SW 1271 (cell line): ENCODE measurements at places on chromosomes 1 and 21.

DNA sequence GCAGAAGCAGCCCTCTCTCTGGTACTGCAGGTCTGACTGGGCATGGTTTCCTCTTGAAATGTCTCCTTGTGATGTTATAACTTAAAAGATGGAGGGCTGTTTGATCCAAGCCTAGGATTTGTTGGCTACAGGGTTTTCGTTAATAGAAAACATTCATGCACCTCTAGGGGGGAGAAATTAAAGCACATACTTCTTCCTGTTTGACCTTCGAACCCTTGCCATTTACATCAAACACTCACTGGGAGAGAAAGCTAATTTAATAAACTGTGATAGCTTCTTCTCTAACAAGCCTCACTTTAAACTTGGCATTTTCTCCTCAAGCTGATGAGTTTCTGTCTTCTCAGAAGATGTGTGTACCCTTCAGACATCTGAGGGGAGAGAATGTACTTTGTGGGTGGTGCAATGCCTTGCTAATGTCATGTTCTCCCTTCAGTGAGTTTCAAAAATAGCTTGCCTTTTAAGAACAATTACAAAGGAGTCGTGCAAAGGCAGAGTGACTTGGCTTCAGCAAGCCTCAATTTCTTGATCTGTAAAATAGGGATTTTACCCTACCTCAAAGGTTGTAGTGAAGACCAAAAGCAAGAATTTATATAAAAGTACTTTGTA is 20.4 kb downstream of the CACHD1 start:
- no peak for DNase-seq

- no peak for DNase-seq
These were observed 8.1 kb downstream of the NIBAN1 start for GRCh38 chr1:184965944-184966860.

DNA sequence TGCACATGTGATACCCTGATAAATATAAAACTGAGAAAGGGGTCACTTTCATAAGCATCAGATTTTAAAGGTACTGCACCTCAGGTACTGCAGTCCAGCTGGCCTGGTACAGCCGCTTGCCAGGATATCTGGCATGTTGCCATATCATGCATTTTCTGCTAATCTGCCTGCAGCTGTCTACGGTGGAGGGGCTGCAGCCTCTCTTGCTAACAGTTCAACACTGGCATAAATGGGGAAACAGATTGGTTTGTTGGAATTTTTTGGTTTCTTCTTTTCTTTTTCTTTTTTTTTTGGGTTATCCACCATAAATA is 71.5 kb downstream of the MIS18A start:
- DNase-seq, result no peak

GRCh38 chr21:46079352-46080170 is 18.4 kb upstream of the COL6A2 start:
- no peak for DNase-seq

DNA sequence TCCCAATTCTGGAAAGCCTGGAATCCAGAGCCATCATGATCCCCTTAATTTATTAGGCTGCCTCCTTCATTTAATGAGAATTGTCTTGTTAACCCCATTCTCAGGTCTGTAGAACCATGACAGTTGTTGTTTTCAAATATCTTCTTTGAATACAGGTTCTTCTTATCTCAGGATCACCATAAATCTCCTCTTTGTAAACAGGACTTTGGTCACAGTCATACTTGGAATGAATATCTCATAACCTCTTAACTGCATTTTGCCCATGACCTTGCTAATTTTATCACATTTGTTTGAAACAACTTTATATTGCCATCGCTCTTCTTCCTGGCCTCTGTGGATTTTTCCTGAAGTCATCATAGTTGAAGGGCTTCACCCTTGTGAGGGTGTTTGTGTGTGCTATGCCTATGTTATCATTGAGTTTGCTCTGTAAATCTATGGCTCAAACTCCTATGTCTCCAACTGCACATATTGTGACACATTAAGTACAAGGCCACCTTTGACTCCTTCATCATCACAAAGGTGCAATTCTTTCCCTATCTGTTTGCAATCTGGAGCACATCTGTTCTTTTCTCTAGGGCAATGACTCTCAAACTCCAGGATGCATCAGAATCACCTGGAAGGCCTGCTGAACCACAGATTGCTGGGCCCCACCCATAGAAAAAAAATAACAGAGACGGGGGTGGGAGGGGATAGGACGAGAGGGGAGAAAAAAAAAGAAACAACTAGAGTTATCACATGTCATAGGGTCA is 54.2 kb downstream of the FCRL5 start:
- no peak for DNase-seq

DNA sequence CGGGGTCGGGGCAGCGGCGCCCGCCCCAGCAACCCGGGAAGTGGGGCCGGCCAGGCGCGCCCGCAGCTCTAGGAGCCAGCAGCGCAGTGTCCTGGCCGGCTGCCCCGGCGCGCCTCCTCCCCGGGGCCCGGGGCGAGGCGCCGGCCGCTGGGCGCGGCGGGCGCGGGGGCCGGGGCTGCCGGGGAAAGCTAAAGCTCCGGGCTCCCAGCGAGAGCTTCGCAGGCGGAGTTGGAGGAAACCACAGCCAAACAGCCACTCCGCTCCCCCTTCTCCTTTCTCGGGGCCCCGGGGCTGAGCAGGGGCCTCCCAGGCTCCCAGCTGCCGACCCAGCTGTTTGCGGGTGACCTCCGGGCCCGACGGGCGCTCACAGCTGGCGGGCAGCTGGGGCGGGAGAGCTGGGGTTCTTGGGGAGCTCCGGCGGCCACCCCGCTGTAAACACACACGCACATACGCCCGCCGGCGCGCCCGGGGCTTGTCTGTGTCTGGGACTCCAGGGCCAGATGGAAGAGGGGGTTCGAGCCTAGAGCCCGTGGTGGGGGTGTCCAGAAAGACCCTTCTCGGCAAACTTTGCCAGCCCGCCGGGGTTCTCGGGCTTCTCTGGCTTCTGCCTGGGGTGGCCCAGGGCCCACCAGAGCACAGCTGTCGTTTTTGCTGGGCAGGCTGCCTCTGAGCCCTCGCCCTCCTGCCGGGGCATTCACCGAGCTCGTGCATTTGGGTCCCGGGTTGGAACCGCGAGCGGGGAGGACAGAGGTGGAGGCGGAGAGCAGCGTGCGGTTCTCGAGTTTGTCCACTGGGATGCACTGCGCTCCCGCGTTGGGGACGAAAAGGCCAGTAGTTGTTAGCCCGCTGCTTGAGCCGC is 1.5 kb downstream of the AJAP1 start:
- DNase-seq, result peak; percentile 33

- DNase-seq, result peak; percentile 40
These were observed 534 bp downstream of the SLC6A9 start for GRCh38 chr1:44030605-44031251.

- no peak for DNase-seq
These were observed 34.0 kb upstream of the MAGOH start for GRCh38 chr1:53272349-53272748.

DNA sequence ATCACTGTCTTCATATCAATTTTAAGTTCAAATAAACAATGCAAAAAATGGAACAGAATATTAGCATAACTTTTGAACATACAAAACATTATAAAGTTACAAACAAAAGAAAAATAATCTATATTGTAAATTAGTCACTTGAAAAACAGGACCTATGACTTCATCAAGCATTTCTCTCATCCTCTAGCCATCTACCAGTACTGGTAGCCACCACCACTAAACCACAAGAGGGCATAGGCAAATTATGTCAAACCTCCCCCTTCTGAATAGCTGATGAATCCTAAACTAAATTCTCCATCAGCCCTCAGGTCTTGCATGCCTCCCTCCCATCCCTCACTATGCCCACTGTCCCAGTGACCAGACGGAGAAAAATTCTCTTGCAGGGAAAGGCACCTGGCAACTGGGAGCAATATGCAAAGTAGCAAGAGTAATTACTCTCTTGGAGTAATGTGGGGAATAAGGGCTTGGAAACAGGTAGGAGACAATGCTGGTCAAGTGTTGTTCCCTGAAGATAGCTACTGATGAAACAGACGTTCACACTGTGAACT is 37.1 kb downstream of the SSX2IP start:
- no peak for DNase-seq

DNA sequence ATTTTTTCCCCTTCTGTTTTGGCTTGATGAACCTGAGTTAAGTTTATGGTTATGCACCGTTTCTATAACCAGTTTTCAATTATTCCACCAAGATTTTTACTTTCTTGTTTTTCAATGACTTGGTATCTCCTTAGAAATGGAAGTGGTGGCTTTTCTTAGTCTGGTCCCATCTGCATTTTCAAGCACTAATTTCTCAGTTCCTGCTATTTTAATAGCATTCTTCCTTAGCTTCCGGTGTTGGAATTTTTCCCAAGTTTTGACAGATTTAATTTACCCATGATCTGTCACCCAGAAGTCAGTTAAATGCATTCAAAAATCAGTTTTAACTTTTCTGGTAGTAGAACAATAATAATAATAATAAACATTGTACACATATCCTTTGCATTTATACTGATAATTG is 184.6 kb upstream of the OLFM3 start:
- no peak for DNase-seq

DNA sequence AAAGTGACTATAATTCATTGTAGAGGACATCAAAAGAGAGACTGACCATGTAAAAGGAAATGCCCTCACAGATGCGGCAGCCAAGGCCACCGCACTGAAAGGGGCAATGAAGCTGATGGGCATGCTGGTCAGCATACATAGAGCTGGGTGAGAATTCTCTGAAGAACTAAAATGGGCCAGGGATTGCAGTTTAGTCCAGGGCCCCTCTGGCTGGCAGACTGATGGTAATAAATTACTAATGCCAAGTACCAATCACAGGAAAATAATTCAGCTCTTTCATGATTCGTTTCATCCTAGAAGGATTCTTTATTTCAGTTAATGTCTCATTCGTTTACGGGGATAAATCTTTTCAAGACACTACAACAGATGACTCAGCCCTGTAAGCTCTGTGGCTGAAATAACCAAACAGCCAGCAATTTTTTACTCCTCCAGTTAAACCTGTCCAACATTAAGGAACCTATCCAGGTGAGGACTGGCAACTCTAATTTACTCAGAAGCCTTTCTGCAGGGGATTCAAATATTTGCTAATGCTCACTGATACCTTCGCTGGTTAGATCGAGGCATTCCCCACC is 56.9 kb upstream of the MAP1LC3C start:
- no peak for DNase-seq

DNA sequence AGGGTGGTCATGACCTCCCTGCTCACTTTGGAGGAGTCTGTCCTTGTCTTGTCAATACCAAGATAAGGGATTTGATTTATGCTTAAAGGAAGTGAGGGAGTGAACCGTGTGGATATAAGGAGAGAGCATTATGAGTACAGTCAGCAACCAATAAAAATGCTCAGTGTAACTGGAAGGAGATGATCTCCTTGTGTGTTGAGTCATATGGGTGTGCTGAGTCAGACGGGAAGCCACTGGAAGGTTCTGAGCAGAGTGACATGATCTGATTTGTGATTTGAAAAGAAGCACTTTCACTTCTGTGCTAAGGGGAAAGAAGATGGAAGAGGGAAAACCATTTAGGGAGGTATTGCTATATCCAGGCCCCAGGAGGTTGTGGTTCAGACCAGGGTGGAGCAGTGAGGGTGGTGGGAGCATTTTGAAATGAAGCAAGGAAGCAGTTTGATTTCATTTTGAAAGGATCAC is 2.5 kb upstream of the BCL10 start:
- DNase-seq, result peak; percentile 94

DNA sequence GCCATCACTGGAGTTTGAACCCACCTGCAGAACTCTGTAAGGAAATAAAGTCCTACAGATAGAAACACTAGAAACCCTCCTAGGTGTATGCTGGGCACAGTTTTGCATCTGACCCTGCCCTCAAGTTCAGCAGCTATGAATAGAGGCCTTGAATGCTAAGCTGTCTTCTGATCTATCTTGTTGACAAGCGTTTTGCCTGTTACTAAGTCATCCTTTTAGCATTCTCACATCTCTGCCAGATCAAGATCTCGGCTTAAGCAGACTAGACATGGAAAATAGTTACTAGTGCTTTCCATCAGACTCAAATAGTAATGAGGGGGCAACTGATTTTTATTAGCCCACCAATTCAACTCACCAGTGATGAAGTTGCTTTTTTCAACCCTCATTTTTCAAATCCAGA is 10.5 kb downstream of the TBX15 start:
- DNase-seq, result no peak

DNA sequence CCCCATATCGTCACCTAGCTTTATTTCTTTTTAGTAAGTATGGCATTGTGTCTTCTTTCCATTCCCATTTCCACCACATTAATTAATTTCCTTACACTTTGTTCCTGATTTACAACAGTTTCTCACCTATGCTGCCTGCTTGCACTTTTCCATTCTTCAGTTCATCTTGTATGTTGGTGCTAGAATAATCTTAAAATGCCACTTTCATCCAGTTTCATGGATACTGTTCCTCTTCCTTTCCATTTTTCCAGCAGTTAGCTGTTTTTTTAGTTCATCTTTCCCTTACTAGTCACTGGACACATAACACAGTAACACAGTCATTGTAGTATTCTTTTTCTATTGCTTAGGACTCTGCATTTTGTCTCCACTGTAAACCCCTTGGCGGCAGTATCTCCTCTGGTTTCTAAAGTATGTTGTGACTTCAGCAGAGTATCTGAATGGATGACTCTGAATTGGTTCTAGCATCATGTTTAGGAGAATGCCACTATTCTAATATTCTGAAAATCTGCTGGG is 2.1 kb downstream of the CDC7 start:
- DNase-seq, result no peak

GRCh38 chr1:32886828-32887414 is 630 bp downstream of the HPCA start:
- DNase-seq, result no peak

DNA sequence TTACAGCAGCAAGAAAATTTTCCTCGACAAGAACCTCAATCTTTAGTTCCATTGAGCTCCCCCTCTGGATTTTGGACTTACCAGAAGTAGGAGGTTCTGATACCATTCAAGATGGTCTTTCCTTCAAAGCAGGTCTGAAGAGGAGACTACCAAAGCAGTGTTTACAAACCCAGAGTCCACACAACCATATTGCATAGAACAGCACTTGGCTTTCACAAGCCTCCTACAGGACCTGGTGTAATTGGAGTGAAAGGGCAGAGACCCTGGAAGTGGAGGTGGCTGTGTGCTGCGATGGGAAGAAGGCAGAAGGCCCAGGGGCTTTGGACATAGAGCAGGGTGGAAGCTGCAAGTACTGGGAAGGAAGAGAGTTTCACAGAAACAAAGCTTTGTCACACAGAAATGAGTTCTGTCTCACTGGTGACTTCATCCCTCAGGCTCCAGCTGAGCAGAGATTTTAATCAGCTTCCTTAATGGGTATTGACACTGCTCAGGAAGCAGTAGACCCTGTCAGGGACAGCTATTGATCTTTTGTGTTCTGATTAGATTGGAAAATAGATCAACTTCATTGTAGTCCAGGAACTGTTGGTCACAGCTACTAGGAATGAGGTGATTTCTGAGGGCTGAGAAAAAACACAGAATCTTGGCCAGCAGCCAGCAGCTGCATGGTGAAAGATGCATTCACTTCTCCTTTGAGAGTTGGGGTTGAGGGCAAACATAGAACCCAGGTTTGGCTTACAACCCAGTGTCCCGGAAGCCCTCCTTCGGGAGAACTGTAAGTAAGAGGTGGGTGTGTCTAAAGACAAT is 124.0 kb downstream of the SYT2 start:
- no peak for DNase-seq
